Left renal cortex interstitium (tissue), 4 donors: ENCODE measurements at places on chromosomes 5 and 9.

DNA sequence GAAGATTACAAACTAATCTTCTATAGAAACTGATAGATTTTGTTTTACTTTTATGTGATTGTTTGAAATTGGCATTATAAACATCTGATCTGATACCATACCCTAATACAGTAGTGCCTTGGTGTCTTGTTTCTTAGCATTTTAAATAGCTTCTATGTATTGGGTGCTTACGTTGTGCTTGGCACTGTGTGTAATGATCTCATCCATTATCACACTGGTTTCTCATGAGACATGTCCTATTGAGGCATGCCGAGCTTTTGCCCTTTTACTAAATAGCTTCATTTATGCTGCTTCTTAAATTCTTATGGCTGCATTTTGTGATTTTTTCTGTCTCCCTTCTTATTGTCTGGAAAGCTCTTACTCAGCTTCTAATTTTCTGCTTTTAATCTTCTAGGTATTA is 48.2 kb upstream of the TLR4 start:
- DNase-seq = no peak

DNA sequence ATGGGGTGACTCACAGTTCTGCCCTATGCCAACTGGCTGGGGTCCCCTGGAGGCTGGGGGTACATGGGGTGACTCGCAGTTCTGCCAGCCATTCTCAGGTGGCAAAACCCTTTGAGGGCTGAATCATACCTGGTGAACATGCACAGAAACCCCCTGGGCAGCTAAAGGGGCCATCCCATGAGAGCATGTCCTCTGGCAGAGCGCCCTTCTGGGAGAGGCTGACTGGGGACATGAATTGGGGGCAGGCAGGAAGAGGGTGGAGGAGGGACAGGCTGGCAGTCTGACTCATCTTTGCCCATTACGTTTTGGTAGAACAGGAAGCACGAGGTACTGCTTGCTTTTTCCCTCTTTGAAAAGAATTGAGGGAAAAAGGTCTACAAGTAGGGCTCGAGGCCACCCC is 16.7 kb downstream of the TRAF1 start:
- no peak for DNase-seq

DNA sequence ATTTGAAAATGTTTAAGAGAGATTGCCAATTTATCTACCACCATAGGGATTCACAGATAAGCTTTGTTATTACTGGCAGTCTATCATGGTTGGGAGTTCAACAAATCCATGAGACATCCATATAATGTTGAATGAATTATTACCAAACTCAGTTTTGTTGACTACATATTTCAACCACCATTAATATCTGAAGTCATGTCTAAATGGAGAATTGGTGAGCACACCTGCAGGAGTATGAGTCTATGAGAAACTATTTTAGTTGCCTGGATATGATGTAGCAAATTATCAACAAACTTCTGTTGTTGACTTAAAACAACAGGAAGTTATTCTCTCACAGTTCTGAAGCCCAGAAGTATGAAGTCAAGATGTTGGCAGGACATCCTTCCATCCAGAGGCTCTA is 126.8 kb upstream of the FBXL7 start:
- no peak for DNase-seq

GRCh38 chr9:93994545-93994944 is 39.4 kb upstream of the BARX1 start:
- no peak for DNase-seq

DNA sequence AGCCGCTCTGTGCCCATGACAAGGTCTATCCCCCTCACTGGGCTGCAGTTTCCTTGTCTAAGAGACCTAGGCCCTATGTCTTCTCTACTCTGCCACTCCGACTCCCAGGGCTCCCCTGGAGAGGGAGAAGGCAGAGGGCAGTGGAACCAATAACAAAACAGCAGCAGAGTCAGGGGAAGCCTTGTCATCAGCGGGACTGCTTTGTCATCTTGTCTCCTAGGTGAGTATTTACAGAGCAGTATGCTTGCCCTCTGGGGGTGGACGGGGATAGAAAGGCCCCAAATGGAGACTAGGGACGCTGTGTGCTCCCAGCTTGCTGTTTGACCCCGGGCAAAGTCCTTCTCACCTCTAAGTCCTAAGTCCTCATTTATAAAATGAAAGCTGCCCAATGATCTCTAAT is 318.5 kb downstream of the CDK5RAP2 start:
- no peak for DNase-seq

GRCh38 chr5:169576181-169576598 is 7.4 kb upstream of the SPDL1 start:
- DNase-seq = no peak

DNA sequence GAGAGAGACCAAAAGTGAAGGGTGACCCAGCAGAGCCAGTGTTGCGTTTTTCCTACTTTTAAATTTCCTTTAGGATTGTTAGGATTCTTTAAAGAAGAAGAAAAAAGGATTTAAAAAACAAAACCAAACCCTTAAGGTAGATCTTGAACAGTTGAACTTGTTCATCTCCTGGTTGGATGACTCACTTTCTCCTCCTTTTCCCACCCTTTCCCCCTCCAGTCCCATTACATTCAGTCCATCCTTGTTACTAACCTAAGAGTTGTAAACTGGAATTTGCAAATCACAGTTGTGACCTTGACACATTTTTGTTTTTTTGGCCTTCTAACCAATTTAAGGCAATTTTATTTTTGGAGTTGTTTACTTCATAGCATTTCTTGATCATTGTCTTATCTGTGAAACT is 289.2 kb downstream of the ARHGAP26 start:
- no peak for DNase-seq

- no peak for DNase-seq
Measured at GRCh38 chr9:127884427-127884911, 7.0 kb upstream of the AK1 start.

GRCh38 chr9:87065981-87066380 is 118.7 kb upstream of the GAS1 start:
- no peak for DNase-seq

- no peak for DNase-seq
Measured at GRCh38 chr9:20621471-20622329, 599 bp downstream of the MLLT3 start.

- no peak for DNase-seq
Measured at GRCh38 chr5:141094481-141095262, at the start of gene PCDHB2. PCDHB2 (plus strand) TSS chr5:141094615; CDS start chr5:141094791, 176 bp downstream.

DNA sequence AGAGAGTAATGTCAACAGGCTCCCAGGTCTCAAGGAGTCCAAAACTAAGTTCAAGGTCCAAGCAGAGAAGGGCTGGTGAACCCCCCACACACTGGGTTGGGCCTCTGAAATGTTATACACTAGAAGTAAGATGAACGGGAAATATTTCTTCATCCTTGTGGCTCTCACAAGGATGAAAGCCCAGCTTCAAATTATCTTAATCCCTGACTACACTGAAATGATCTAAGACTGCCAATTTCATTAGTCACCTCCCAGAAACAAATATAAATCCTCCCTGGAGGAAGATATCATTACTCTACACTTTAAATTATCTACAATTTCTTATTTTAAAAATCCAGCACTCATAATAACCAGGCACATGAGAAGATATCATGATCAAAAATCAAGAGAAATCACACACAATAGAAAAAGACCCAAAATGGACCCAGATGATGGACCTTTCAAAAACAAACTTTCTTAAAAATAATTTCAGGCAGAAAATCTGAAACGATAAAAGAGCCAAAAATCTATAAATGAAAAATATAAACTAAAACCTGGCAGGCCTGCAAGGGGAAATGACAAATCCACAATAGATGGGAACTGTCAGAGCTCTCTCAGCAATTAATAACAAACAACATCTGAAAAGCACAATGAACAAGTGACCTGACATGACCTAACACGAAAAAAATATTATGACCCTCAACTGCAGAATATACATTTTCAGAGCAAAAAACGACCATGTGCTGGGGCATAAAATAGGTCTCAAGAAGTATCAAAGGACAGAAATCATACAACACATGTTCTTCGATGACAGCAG is 117.4 kb downstream of the GPR21 start:
- DNase-seq = no peak
